Left ventricle myocardium inferior (tissue), 1 donor: ENCODE measurements at places on chromosomes 6 and 20. TPM values are rescaled to one million over a fixed set of nuclear protein-coding genes. Genes with fewer than 3 reads are reported as not detected.

DNA sequence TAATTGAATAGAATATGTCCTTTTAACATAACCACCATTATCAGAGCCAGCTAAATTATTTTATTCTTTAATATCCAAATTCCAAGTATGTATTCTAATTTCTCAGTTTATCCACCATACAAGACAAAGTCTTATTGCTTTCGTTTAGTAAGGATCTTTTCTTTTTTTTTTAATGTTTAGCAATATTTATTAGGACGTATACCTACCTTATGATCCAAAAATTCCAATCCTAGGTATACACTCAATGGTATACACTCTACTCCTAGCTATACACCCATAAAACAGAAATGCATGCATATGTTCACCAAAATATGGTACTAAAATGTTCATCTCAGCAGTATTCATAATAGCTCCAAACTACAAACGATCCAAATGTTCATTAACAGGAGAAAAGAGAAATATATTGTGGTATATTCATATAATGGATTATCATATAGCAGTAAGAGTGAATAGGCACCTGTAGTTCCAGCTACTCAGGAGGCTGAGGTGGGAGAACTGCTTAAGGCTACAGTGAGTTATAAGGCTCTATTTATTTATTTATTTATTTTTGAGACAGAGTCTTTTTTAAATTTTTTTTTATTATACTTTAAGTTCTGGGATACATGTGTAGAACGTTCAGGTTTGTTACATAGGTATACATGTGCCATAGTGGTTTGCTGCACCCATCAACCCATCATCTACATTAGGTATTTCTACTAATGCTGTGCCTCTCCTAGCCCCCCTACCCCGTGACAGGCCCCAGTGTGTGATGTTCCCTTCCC is 17.3 kb downstream of the TNFAIP3 start:
- DNase-seq = no peak

GRCh38 chr6:118292558-118292957 is 255.5 kb upstream of the PLN start:
- no peak for DNase-seq

Gene CTCFL
- total RNA-seq = not detected

- no peak for DNase-seq
Measured at GRCh38 chr6:15336900-15337560, 91.2 kb downstream of the JARID2 start.

Gene SLC22A2
- total RNA-seq = not detected

Gene LTB
- 0.25 TPM for total RNA-seq

DNA sequence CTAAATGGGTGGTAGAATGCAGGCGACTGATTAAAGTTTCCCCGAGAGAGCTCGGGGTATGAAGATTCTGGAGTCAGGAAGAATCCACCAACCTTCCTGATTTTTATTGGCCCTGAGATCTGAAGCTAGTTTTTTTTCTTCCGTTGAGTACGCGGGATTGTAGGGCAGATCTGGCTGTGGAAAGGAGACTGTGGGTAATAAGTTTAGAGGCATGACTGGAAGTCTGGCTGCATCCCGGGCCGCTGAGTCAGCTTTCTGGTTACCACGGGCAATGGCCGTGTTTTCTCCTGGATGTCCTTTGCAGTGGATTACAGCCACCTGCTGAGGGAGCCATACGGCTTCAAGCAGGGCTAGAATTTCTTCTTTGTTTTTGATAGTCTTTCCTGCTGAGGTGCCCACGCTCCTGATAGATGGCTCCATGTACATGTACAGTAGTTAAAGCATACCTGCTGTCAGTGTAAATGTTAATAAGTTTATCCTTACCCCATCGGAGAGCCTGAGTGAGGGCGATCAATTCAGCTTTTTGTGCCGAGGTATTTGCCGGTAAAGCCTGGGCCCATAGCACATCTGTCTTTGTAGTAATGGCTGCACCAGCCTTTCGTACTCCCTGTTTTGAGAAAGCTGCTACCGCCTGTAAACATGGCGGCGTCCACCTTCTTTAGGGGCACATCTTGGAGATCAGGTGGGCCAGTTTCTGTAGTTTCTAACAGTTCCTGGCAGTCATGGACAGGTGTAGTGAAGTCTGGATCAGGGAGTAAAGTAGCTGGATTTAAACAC is 154.0 kb downstream of the TRIM27 start:
- DNase-seq = no peak

Gene LPIN3
- total RNA-seq = 19.9 TPM

Gene NR2E1
- not detected for total RNA-seq

Gene TRERF1
- total RNA-seq = 1.4 TPM

Gene PRICKLE4
- 0.88 TPM for total RNA-seq

Gene SAPCD1
- total RNA-seq = not detected

Gene MMP24
- total RNA-seq = 0.25 TPM
